Dermis microvascular lymphatic vessel endothelial cell (primary cell): ENCODE measurements at places on chromosomes 5 and 9. TPM values are rescaled to one million over a fixed set of nuclear protein-coding genes. Genes with fewer than 3 reads are reported as not detected.

GRCh38 chr5:178762960-178763359 lies 32.5 kb upstream of the ZNF354A start:
- no peak for DNase-seq

- DNase-seq, result no peak
These were observed 26.4 kb downstream of the ZNF366 start for GRCh38 chr5:72480841-72481240.

C6 gene
- not detected in 2 replicates for total RNA-seq

KCTD16 gene
- total RNA-seq, result under 0.01 TPM in 2 replicates

- no peak for DNase-seq
These were observed 14.5 kb upstream of the SRP19 start for GRCh38 chr5:112846556-112846955.

PHF24 gene
- under 0.01 TPM in 1 of 2 replicates, not detected in the other for total RNA-seq

DNA sequence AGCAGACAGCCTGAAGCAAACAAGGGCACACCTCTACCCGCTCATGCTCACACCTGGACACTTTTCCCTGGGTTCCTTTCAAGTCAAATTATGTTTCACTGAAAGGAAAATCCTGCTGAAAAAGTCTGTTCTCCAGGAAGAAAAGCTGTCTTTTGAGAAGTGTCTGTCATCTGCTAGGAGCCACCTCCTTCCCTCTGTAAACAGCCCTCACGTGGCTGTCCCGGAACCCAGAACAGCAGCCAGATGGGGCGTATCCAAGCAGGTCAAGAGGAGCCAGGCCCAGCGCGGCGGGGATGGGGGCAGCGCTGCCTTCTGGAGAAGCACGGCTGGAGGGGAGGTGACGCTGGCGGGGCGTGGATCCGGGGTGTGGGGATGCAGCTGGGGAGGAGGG lies at the start of gene PNPLA7:
Gene PNPLA7 (minus strand): TSS at position 172 of the 391 bp plus-strand sequence. CDS start 205 bp downstream, outside the sequence.
- DNase-seq, result peak; percentile 76

GRCh38 chr9:69759421-69760277 lies at the start of gene PTAR1:
Gene PTAR1 (minus strand): TSS chr9:69760011. CDS start chr9:69759938, 73 bp downstream.
- peak; percentile 76 for DNase-seq

GRIN3A gene
- not detected in 2 replicates for total RNA-seq

GRCh38 chr9:3224931-3225330 lies 300.9 kb downstream of the RFX3 start:
- peak; percentile 55 for DNase-seq

DNA sequence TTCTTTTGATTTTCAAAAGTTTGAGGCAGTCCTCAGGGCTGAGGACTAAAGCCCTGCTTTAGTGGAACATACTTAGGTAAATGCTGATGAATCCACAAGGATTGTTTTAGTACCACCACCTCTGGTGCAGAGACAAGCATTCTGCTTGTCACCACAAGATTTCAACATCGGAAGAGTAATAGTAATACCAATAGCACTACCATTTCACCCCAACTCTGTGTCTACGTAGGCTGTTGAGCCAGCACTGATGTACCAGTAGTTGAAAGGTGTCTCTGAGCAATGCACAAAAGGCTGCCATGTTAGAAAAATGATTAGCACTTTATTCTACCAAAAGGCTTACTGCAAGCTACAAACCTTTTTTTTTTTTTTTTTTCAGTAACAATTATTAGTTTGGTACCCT lies 213.2 kb upstream of the SLC24A2 start:
- DNase-seq, result no peak

PCDHA1 gene
- total RNA-seq, result under 0.01 TPM in 1 of 2 replicates, not detected in the other

NIPAL4 gene
- not detected in 2 replicates for total RNA-seq

- peak; percentile 39 for DNase-seq
These were observed 45.2 kb upstream of the IL6ST start for GRCh38 chr5:56039985-56040384.

DNA sequence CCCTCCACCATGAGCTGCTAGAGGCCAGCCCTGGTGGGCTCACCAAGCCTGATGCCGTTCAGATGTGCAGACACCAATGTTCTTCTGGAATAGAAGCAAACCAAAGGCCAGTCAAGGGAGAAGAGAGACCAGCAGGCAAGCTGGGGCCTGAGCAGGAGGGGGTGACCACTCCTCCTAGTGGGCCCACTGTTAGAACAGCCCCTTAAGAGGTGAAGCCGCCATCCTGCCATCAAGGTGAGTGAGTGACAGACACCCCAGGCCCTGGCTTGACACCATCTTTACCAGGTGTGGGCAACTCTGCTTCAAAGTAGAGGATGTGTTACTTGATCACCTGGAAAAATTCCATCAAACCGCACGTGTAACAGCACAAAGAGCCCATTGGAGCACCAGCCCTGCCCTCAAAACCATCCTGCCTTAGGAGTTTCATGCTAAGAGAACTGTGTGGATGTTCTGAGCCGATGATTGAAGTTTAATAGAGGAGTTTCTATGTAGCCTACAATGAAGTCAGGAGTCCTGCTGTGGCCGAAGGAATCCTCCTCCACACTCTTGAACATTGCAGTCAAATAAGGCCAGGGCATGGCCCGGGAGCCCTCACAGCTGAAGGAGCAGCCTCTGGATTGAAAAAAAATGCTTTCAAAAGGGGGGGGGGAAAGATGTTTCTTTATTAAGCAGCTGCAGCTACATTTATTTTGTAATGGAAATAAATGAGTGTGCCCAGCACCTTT lies 20.8 kb downstream of the AMBP start:
- no peak for DNase-seq

DNA sequence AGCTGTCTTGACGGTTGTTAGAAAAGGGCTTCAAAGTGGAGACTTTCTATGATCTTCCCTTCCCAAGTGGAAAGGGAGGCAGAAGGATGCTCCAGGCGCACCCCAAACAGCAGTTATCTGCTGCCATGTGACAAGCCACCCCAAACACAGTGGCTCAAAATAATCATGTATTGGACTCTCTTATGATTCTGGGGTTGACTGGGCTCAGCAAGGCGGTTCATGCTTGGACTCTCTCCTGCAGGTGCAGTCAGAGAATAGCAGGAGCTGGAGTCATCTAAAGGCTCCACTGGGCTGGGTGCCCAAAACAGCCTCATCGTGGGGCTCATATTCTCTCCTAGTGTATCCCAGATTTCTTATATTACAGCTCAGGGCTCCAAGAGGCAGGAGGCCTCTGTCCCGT lies 177.6 kb upstream of the IER5L start:
- DNase-seq, result no peak

GRCh38 chr5:107779437-107779836 lies 108.7 kb upstream of the EFNA5 start:
- no peak for DNase-seq

GPR151 gene
- total RNA-seq, result not detected in 2 replicates

PGM5 gene
- 48.9 and 219 TPM in 2 replicates for total RNA-seq

GRCh38 chr5:82636591-82636990 lies 358.4 kb upstream of the RPS23 start:
- no peak for DNase-seq

DNA sequence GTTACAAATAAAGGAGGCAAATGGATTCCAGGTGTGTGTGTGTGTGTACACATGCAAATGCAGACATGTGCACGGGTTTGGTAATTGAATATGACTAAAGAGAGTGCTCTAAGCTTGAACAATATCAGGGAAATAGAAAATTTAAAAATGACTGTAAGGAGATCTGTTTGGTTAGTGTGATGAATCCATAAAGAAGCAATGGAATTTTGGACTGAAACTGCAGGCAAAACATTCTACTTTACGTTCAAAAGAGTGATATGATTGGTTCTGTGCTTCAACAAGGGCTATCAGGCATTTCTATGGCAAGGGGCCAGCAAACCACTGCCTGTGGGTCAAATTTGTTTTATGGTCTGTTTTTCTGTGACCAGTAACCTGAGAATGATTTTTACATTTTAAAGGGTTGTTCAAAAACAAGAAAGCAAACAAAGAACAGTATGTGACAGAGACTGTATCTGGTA lies 332.8 kb upstream of the KLF9 start:
- no peak for DNase-seq

DNA sequence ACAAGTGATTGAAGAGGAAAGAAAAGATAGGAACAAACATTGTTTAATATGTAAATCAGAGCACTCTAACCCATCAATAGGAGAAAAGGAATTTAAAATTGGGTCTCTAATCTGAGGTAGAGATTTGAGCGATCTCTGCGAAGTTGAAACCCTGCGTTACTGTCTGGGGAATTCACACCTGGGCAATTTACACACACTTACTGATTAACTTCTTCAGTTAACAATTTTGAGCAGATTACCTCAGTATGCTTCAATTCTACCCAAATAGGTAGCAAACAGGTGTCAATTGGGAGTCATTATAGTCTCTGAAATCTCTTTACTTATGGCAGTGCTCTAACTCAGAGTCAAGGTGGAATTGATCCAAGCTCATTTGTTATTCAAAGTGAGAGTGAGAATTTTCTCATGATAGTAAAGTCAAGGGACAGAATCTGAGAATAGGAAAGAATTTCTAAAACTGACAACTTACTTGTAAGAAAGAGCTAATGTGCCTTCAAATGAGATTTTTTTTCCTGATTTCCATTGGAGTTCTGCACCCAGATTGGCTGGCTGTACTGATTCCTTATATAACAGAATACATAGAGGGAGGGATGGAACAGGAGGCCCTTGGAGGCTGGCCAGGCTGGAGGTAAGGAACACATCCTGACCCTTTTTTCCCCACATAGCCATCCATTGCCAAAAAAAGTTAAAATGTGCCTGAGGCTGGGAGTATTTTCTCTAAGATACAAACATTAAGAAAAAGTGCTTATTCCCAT lies 27.1 kb upstream of the IFNA14 start:
- no peak for DNase-seq
